ENCODE measurements at places on chromosomes 11 and 22. TPM values are rescaled to one million over a fixed set of nuclear protein-coding genes. Genes with fewer than 3 reads are reported as not detected.

DNA sequence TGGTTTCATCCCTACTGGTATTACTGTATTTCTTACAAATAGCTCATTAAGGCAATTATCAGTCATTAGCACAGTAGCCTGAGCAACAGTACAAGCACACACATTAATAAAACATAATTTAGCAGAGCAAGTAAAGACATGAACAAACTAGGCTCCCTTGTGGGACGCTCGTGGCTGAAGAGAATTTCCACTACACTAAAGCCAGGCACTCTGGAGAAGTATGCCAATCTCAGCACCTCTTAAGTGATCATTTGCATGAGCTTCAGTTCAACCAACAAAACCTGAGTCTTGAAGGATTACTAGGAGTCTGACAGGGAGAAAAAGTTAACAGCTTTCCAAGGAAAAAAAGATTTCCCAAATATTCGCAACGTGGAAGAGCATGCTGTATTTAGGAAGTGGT is 109.1 kb downstream of the LARGE1 start:
- DNase-seq, result no peak

The MOGAT2 gene
- total RNA-seq, result 1.2 TPM

The OR8K5 gene
- total RNA-seq, result not detected

The FAT3 gene
- total RNA-seq, result 70.0 TPM

The SMC1B gene
- not detected for total RNA-seq

The MS4A4E gene
- 0.33 TPM for total RNA-seq

GRCh38 chr22:36384766-36385481 is 2.8 kb downstream of the MYH9 start:
- DNase-seq, result no peak

The TMPRSS6 gene
- 7.6 TPM for total RNA-seq

DNA sequence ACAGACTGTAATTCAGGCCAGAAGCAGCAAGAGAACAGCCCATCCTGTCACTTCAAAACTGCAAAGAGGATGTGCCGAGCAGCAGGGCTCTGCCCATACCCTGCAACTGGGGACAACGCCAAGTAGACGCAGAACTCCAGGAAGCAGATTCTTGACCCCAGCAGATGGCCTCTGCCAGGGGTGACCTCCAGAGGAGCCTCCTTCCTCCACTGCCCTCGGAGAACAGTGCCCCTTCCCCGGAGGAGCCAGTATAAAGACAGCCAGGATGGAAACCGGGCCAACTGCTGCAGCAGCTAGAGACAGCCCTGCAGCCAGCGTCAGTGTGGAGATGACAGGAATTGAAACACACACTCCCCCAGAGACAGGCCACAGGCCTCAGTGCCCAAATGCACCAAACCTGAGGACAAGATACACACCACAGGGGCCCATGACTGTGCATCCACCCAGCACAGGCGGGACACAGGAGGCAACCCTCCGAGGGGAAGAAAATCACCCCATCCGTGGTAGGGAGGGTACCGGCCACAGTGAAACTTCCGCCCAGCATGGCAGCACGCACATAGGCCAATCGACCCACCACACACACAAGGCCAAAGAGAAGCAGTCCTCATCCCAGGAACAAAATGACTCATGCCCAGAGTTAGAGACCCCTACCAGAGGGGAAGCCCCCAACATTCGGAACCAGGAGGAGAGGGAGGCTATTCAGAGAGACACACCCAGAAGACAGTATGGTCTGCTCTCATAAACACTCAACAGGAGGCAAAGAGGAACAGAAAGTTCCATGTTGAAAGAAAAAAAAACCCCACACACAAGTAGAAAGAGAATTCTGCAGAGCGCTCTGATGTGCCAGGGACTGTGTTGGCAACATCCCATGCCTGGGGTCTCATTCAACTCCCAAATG is 5.6 kb downstream of the AHNAK start:
- no peak for DNase-seq

- DNase-seq, result no peak
Observed at GRCh38 chr11:64743591-64744543, at the start of gene RASGRP2. TSS of gene RASGRP2 (minus strand) at chr11:64744142. CDS start at chr11:64742866, 1,276 bp downstream.

GRCh38 chr22:45298934-45299505 is 10.7 kb upstream of the FAM118A start:
- no peak for DNase-seq

DNA sequence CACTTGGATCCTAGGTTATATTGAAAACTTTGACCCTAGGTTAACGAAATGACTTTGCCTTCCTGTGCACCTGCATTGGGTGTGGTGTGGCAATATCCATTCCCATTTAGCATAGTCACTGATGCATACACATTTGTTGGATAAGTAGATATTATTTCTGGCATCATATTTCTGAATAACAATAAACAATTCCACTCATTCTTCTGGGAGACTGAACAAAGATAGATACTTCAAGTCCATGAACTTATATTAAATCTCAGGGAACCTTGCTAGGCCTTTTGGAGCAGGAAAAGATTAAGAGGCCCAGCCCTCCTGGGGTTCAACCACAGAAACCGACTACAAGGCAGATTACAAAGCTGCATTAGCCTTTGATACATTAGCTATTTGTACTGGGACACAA is 118.9 kb downstream of the MSANTD4 start:
- DNase-seq, result no peak

DNA sequence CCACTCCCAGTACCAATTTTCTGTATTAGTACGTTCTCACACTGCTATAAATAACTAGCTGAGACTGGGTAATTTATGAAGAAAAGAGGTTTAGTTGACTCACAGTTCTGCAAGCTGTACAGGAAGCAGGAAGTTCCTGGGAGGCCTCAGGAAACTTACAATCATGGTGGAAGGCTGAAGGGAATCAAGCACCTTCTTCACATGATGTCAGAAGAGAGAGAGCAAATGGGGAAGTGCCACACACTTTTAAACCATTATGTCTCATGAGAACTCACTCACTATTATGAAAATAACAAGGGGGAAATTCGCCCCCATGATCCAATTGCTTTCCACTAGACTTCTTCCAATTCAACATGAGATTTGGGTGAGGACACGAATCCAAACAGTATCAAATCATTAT is 271.4 kb downstream of the ETS1 start:
- no peak for DNase-seq

DNA sequence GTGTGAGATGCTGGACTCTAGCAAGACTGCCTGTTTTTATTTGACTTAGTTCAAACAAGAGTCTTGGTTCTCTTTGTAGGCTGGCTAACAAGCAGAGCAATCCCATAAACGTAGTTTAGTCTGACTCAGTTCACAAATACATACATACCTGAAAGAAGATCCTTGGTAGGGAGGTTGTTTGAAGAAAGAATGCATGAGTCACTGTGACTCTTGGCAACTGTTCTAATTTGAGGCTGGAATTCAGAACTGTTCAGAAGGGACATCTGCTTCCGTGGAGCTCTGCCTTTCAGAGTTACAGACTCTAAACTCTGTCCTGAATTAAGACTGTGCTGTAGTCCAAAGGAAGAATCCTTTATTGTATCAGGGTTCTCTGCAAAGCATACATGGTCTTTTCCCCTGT is 32.2 kb downstream of the C2CD3 start:
- no peak for DNase-seq

The OTOG gene
- 0.21 TPM for total RNA-seq

- no peak for DNase-seq
Observed at GRCh38 chr11:10305262-10305963, 540 bp downstream of the ADM start.

The MPZL3 gene
- total RNA-seq, result 10.2 TPM

DNA sequence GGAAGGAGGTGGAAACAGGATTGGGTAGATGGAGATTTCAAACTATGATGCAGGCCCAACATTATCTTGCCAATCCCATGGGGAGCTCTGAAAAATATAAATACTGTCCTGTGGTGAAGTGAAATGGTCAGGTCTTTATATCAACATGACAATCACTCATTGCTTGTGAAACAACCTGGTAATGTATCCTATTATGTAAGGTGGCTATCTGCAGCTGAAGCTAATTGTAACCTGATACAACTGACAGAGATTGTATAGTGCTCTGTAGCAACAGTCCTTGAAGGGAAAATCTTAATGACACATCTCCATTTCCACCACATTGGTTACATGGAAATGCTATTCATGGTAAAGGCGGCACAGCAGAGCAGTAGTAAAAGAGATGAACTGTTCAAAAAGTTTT is 20.7 kb upstream of the CHORDC1 start:
- no peak for DNase-seq

- no peak for DNase-seq
Observed at GRCh38 chr22:20088263-20088648, 8.2 kb downstream of the DGCR8 start.

GRCh38 chr22:26444777-26445176 is 15.7 kb downstream of the ASPHD2 start:
- no peak for DNase-seq

The RAG2 gene
- total RNA-seq, result not detected

DNA sequence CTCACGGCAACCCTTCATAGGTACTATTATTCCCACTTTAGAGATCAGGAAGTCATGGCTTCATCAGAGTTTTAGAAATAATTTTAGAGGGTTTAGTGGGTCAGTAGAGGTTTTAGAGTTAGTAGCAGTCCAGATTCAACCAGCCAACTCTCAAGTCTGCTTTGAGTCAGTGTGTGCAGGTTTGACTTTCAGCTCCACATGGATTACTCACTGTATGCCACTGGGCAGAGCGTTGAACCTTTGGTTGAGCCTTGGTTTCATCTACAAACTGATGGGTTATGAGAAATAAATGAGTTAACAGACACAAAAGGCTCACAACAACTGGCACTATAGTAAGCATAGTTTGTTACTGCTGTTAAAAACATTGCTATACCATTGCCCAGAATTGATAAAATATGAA is 19.0 kb upstream of the TP53AIP1 start:
- no peak for DNase-seq

- DNase-seq, result no peak
Observed at GRCh38 chr11:28860893-28861292, 752.7 kb downstream of the METTL15 start.

The PTPRJ gene
- total RNA-seq, result 21.6 TPM

The DERL3 gene
- 2.6 TPM for total RNA-seq

GRCh38 chr11:61023966-61024295 is 52.5 kb downstream of the CD6 start:
- DNase-seq, result no peak

All from type B pancreatic cell (in vitro differentiated cells).